ENCODE measurements at places on chromosomes 16 and 17. TPM values are rescaled to one million over a fixed set of nuclear protein-coding genes. Genes with fewer than 3 reads are reported as not detected.

Gene DECR2
- 10.6 TPM for total RNA-seq

Gene G6PC1
- total RNA-seq = 0.45 TPM

Gene ZG16B
- total RNA-seq = not detected

Gene PRSS27
- 4.6 TPM for total RNA-seq

Gene SLFN12L
- 0.06 TPM for total RNA-seq

Gene ZMYND15
- total RNA-seq = 0.17 TPM

Gene TMC5
- total RNA-seq = 5.8 TPM

Gene FNDC8
- total RNA-seq = not detected

Gene AXIN2
- total RNA-seq = 8.4 TPM

Gene KRT28
- total RNA-seq = not detected

Gene OR1D2
- total RNA-seq = not detected

Gene C17orf107
- 3.9 TPM for total RNA-seq

Gene NEUROD2
- total RNA-seq = 0.32 TPM

Gene DLX3
- 0.70 TPM for total RNA-seq

Gene CCL18
- not detected for total RNA-seq

Gene NACA2
- total RNA-seq = not detected

Gene KRTAP4-5
- not detected for total RNA-seq

Gene NUDT21
- total RNA-seq = 152 TPM

Gene PHF23
- 56.2 TPM for total RNA-seq

Gene PRCD
- total RNA-seq = 1.1 TPM

Gene GPR179
- total RNA-seq = 1.3 TPM

Gene PYDC1
- total RNA-seq = not detected

Gene TK1
- 59.5 TPM for total RNA-seq

Gene TBC1D3G
- total RNA-seq = not detected

Gene KRT31
- total RNA-seq = not detected

Gene MRPL10
- 41.8 TPM for total RNA-seq

Gene COPRS
- total RNA-seq = 26.8 TPM

Gene FOXN1
- 0.06 TPM for total RNA-seq

Gene GRAPL
- total RNA-seq = 1.4 TPM

Gene DBF4B
- total RNA-seq = 20.0 TPM

Gene ACSM5
- total RNA-seq = 10.7 TPM

Gene REXO5
- 6.5 TPM for total RNA-seq

Gene SDR42E2
- total RNA-seq = 0.13 TPM

Gene ADCY9
- 18.2 TPM for total RNA-seq

Gene NR1D1
- 6.1 TPM for total RNA-seq

Gene DBNDD1
- 14.3 TPM for total RNA-seq

Gene NPB
- total RNA-seq = 0.56 TPM

Gene AIPL1
- not detected for total RNA-seq

Gene ST6GALNAC2
- total RNA-seq = not detected

Gene GPRC5B
- 74.1 TPM for total RNA-seq

Gene WSB1
- total RNA-seq = 305 TPM

Gene CDH3
- total RNA-seq = 1.5 TPM

Gene CD300C
- total RNA-seq = 0.37 TPM

Gene NPIPB13
- total RNA-seq = 0.63 TPM

Gene SP6
- total RNA-seq = 0.19 TPM

Gene HASPIN
- total RNA-seq = 8.7 TPM

Gene LDAF1
- total RNA-seq = 24.2 TPM

Gene ZP2
- not detected for total RNA-seq

Gene MGAT5B
- total RNA-seq = 2.1 TPM

Gene NKD1
- 0.19 TPM for total RNA-seq

Gene CAPN15
- total RNA-seq = 5.0 TPM

Gene RNF43
- 0.68 TPM for total RNA-seq

Gene LRRC37B
- total RNA-seq = 26.1 TPM

Gene PPL
- 1.8 TPM for total RNA-seq

Data from motor neuron (in vitro differentiated cells).